ENCODE measurements at places on chromosomes 6 and 20.
A peak's percentile ranks its signal among the peaks of the same experiment; 100 is the strongest.

DNA sequence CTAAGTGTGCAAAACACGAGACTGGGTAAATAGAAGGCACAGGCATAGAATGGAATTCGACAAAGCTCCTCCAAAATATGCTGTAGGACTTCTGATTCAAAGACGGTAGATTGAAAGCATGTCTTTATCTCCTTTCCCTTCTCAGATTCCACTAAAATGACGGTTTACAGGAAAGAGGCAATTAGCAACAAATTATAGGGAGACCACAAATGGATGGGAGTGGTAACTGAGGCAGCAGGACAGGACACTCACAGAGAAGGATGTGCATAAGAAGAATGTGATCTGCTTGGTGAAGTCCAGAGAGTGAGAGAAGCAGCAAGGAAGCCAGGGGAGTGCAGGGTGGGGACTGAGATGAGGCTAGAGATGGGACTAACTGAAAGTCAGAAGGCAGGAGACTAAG lies 113.4 kb upstream of the MRPS10 start:
- DNase-seq: no peak

DNA sequence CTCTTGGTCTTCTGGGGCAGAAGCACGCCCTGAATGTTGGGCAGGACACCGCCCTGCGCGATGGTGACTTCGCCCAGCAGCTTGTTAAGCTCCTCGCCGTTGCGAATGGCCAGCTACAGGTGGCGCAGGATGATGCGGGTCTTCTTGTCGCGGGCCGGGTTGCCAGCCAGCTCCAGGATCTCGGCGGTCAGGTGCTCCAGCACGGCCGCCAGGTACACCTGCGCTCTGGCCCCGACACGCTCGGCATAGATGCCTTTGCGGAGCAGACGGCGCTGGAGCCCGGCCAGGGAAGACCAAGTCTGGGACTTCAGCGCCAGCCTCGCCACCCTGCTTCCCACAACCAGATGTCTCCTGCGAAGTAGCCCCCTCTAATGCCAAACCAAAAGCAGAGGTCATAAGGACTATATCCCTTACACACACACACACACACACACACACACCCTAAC lies 8.0 kb upstream of the SLC17A3 start:
- peak; percentile 32 for DNase-seq

DNA sequence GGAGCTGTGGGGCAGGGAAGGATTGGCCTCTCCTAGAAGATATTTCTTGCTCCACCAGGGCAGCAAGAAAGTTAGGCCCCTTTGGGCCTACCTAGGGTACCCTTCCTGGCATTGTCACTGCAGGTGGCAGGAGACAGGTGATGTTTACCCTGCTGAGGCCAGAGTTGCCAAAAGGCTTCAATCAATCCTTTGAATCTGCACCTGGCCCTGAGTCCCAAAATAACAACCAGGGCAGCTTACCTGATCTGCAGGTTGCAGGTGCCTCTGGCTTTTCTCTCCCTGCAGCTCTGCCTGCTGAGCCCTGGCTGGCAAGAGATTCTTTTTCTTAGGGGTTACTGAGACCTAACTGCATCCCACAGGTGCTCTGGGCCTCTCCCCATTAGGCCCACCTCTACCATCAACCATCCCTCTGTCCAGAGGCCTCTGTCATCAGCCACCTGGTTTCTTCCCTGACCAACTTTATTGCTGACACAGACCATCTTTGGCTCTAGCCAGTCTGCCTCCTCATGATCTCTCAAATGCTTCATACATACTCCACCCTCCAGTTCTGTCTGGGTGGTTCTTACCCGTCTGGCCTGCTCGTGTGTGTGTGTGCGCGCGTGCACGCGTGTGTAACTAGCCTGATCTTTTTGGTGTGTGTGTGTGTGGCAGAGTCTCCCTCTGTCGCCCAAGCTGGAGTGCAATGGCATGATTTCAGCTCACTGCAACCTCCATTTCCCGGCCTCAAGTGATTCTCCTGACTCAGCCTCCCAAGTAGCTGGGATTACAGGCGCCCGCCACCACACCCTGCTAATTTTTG lies 13.7 kb downstream of the BCL2L1 start:
- no peak for DNase-seq

GRCh38 chr6:119717942-119718341 lies 368.4 kb upstream of the MAN1A1 start:
- DNase-seq: no peak

- no peak for DNase-seq
Measured at GRCh38 chr6:105431226-105431625, 28.3 kb upstream of the PREP start.
